ENCODE measurements at places on chromosomes 12 and 14. TPM values are rescaled to one million over a fixed set of nuclear protein-coding genes. Genes with fewer than 3 reads are reported as not detected.

Gene ARHGDIB
- 7.2 TPM for total RNA-seq

Gene ZDHHC22
- not detected for total RNA-seq

Gene RNF212B
- not detected for total RNA-seq

Gene YEATS4
- 23.5 TPM for total RNA-seq

Gene PLA2G1B
- total RNA-seq: not detected

Gene RNASE7
- not detected for total RNA-seq

Gene PELI2
- 14.0 TPM for total RNA-seq

Gene TAS2R14
- 5.2 TPM for total RNA-seq

Gene ESPL1
- 1.5 TPM for total RNA-seq

Gene AKAP3
- total RNA-seq: 0.81 TPM

Gene IPO8
- total RNA-seq: 49.8 TPM

Gene SRGAP1
- 11.9 TPM for total RNA-seq

Gene P2RX2
- total RNA-seq: not detected

Gene IQSEC3
- 0.41 TPM for total RNA-seq

Gene FOXM1
- 19.3 TPM for total RNA-seq

Gene CLEC1B
- total RNA-seq: not detected

Gene LIN7A
- 6.6 TPM for total RNA-seq

Gene KCNC2
- not detected for total RNA-seq

Gene GTF2H3
- 41.9 TPM for total RNA-seq

Gene SLC6A12
- total RNA-seq: not detected

Gene CLEC4D
- total RNA-seq: not detected

Gene NRXN3
- total RNA-seq: 0.18 TPM

Gene OSGEP
- 31.2 TPM for total RNA-seq

Gene PRKD1
- total RNA-seq: 11.5 TPM

Gene CCDC177
- not detected for total RNA-seq

Gene KRT6A
- not detected for total RNA-seq

Gene ANO4
- 1.6 TPM for total RNA-seq

Gene PIWIL1
- total RNA-seq: not detected

Gene ANKS1B
- 47.0 TPM for total RNA-seq

Gene INF2
- 64.0 TPM for total RNA-seq

Gene CATSPERB
- total RNA-seq: not detected

Gene GLRX5
- total RNA-seq: 47.2 TPM

Gene CCDC38
- total RNA-seq: not detected

Gene ARMH4
- total RNA-seq: 4.2 TPM

Gene TTC7B
- 50.9 TPM for total RNA-seq

Gene RAP1B
- 256 TPM for total RNA-seq

Gene OTUB2
- total RNA-seq: 2.5 TPM

Gene TMEM132D
- total RNA-seq: not detected

Gene PPP1R3E
- 10.9 TPM for total RNA-seq

Gene PLEKHH1
- total RNA-seq: 0.45 TPM

Gene ENDOU
- total RNA-seq: not detected

Gene PMCH
- total RNA-seq: 0.27 TPM

Gene SYNDIG1L
- total RNA-seq: not detected

Gene GPR84
- not detected for total RNA-seq

Measured in fibroblast of the aortic adventitia (primary cell).